Cortex of kidney (tissue), 1 donor: ENCODE measurements at places on chromosomes 1 and 21.

GRCh38 chr21:14949603-14950002 lies 115.2 kb downstream of the NRIP1 start:
- DNase-seq = no peak

DNA sequence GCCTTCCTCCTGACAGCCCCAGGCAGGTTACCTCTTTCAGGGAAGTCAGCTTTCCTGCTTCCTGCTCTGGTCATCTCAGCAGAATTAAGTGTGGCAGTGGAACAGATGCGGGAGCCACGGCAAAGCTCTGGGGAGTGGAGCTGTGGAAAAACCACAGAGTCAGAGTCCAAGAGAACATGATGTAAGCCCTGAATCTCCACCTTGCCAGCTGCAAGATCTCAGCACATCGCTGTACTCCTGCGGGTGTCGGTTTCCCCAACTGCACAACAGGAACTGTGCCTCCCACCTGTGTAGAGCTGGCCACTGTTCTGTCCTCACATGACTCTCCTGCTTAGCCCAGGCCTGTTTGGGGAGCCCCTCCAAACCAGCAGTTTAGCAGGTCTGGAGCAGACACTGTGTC lies 123.7 kb downstream of the MATN1 start:
- DNase-seq = no peak

GRCh38 chr1:161993576-161993975 lies 30.1 kb downstream of the OLFML2B start:
- no peak for DNase-seq

DNA sequence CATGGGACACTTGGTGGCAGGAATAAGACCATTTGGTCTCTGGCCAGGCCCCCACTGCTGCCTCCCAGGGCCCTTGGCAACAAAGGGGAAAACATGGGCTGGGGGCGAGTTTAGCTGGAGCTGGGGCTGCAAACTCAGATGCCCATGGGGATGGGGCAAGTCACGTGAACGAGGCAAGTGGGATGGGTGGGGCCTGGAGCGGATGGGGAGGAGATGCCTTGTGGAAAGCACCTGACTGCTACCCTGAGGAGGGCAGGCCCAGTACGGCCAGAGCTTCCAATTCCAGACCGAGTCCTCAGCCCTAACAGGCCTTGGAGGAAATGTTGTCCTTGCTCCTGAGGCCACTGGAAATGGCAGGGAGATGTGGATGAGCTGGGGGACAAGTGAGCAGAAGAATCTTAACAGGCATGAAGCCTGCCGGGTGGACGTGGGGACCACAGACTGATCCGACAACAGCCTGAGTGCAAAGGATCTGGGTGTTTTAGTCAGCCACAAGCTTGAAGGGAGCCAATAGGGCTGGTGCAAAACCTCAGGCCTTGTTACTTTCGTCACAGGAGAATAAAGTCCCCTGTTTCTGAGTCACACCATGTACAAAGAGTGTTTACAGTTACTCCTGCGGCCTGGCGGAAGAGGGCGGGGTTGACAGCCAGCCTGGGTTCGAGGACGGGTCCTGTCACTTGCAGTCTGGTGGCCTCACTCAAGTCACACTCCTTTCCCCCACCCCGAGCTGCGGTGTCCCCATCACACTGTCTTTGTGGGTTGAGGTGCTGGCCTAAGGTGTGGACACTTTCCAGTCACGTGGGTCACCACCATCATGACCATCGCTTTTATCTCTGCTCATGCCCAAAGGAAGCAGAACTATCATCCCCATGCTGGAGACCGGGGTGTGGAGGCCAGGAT lies 19.1 kb downstream of the RUNX3 start:
- no peak for DNase-seq

DNA sequence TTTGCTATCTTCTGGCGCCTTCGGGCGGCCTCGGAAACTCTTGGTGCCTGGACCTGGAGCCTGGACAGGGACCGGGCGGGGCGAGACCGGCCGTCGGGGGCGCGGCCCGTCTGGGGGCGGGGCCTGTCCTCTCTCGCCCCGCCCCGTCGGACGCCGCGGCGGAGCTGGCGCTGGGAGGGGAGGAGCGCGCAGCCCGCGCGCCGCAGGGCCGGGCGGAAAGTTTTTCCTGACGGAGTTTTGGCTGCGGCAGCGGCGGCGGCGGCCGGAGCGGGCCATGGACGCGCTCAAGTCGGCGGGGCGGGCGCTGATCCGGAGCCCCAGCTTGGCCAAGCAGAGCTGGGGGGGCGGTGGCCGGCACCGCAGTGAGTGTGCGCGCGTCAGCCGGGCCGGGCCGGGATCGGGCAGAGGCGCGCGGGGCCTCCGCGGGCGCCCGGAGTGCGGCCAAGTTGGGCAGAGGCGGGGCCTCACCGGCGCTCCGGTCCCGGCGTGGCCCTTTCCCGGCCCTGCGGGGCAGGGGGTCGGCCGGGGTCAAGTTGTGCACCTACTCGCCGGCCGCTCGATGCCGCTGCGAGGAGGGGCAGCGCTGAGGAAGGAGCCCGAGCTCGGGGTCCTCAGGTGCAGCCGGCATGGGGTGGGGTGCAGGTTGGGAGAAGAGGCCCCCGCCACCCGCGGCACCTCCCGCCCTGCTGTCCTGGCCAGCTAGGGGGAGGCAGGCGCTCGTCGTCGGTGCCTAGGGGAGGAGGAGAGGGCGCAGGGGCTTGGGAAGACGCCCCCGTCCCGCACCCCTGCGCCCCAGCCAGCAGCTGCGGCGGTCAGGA lies at the start of gene LDLRAP1:
LDLRAP1 (plus strand) TSS at position 182 of the 818 bp plus-strand sequence; CDS start at position 275, 93 bp downstream.
- no peak for DNase-seq

DNA sequence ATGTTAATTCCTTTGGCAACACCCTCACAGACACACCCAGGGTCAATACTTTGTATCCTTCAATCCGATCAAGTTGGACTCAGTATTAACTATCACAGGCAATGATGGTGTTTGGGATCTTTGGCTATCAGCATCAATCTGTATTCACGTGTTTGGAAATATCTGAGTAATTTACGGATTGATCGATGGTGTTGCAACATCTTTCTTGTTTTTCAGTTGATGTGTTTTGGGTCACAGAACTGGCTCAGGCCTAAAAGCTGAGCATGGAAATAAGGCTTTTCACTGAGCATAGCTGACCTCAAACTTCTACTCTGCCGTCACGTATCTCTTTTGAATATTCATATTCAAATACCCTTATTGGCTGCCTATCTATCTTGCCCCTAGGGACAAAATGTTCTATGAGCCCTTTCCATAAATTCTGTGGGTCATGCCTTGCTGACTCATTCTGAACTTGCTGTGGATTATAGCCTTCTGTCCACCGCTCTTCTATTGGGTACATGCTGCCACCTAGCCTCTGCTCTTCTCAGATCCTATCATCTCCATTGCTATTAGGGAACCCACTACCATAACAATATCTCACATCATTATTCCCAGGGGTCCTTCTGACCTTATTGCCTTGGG lies 156.0 kb downstream of the PDE4B start:
- no peak for DNase-seq

DNA sequence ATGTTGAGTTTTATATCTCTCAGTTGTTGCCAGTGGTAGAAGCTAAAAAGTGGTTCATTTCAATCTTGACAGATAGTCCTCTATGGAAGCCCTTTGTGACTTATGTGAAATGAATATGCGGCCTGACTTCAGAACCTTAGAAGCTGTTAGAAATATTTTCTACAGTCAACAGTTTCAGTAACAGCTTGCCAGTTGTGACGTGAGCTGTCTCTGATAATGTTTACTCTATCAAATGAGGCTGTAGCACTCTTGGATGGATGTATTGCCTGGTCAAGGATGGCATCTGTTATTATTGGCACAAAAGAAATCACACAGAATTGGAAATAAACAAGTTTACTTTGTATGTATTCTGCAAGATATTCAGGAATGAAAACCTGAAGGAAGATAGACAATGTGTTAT lies 31.9 kb downstream of the SNX7 start:
- no peak for DNase-seq

DNA sequence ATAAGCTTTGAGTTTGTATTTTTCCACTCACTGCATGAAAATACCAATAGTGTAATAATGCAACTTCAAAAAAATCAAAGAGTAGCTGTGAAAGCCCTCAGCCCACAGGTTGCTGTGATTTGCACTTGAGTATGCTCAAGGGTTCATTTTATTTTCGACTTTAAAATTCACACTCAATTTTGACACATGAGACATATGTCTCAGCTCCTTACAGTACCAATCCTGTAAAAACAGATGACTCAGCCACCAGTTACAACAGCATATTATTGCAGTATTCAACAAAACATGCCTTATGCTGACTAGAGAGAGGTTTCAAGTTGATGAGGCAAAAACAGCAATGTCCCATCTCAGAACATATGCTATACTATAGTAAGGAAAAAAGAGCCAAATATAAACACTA lies 66.1 kb downstream of the CYYR1 start:
- DNase-seq = no peak

DNA sequence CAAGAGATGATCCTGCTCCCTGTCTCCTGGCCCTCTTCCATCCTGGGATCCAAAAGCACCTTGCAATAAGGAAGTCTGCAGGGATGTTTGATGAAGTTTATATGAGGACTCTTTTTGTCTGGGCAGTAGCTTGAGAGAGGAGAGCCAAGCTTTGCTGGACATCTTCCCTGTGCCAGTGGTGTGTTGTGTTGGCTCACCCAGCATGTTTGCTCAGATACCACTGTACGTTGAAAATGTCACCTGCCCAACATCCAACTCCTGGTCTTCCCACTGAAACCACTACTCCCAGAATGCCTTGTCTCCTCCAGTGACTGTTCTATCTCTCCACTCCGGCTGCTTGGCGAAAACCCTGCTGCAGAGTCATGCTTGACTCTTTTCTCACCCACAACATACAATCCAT lies 12.8 kb downstream of the CDK18 start:
- DNase-seq = no peak

GRCh38 chr1:35659589-35659988 lies 18.3 kb upstream of the PSMB2 start:
- no peak for DNase-seq
